Fibroblast of skin of scalp (primary cell): ENCODE measurements at places on chromosomes 4 and X.

- peak; percentile 58 for DNase-seq
These were observed 18.6 kb downstream of the CLCN4 start for GRCh38 chrX:10175319-10175871.

GRCh38 chr4:4857809-4858508, 1.5 kb upstream of the MSX1 start:
- DNase-seq = no peak

DNA sequence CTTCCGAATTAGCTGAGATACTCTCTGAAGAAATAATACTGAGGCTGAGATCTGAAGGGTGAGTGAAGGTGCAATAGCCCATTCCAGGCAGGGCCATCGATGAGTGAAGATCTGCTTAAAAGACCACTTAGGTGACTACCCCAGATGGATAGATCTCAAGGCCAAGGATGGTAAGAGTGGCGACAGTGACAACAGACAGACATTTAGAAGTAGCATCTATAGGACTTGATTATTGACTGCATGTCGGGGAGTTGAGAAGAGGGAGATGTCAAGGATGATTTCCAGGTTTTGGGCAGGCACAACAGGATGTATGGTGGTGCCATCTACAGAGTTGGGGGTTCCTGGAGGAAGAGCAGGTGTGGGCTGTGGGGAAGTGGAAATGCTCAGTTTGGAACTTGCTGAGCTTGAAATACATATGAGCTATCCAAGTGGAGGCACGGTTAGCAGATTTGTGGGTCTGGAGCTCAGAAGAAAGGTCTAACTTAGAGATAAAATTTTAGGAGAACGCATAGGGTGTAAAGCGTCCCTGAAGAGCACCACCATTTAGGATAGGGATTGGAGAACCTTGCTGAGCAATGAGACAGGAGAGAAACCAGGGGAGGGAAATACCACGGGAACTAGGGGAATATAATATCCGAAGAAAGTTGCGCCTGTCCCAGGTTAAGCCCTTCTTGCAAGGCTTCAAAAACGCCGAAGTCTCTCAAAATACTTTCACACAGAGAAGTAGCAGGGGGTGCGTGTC, 688 bp downstream of the UFSP2 start:
- DNase-seq = no peak

DNA sequence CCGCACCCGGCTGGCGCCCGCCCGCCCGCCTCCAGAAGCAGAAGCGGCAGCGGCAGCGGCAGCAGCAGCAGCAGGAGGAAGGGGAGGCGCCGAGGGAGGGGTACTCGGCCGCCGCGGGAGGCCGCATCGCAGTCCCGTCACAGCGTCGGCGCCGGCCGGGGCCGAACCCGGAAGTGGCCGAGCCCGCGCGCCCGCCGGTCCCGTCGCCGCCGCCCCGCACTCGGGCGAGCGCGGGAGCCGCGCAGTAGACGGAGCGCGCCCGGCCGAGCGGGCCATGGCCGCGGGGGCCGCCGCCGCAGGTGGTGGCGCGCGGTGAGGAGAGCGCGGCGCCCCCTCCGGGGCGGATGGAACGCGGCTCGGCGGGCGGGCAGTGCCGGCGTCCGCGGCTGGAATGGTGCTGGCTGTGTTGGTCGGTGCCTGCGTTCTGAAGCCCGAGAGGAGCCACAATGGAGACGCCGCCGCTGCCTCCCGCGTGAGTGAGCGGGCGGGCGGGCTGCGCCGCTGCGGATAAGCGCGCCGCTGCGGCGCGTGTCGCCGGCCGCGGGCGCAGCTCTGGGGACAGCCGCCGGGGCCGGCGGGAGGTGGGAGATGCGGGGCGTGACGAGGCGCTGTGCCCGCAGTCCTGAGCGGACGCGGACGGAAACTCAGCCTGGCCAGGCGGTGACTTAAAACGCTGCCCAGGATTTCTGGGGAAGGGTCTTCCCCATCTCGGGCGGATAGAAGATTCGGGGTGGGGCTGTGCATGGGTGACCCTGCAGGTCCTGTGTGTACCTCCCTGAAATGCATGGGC, at the start of gene KLHL2:
Gene KLHL2 (plus strand): TSS at position 131 of the 790 bp plus-strand sequence. CDS start 316 bp downstream, at position 447.
- peak; percentile 74 for DNase-seq

DNA sequence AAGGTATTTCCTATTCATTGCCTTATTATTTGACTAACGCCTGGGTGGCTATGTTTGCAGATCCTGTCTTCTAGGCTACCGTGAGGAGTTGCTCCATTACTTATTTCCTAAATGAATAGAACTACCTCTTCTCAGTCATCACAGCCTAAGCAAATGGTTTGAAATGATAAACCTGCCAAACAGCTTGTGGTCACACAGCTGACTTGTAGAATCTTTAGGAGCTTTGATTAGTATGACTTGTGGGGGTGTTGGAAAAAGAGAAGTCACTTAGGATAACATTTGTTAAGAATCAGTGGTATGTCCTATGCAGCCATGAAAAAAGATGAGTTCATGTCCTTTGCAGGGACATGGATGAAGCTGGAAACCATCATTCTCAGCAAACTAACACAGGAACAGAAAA, 169.3 kb downstream of the PPARGC1A start:
- DNase-seq = peak; percentile 11

- DNase-seq = no peak
These were observed 4.7 kb downstream of the SFRP2 start for GRCh38 chr4:153784166-153784699.

- no peak for DNase-seq
These were observed 32.8 kb downstream of the GATB start for GRCh38 chr4:151728006-151728405.

GRCh38 chr4:52979020-52979419, 116.9 kb downstream of the RASL11B start:
- no peak for DNase-seq

GRCh38 chrX:14357314-14357713, 172.0 kb upstream of the GLRA2 start:
- no peak for DNase-seq
